ENCODE measurements at places on chromosomes 11 and 22.

DNA sequence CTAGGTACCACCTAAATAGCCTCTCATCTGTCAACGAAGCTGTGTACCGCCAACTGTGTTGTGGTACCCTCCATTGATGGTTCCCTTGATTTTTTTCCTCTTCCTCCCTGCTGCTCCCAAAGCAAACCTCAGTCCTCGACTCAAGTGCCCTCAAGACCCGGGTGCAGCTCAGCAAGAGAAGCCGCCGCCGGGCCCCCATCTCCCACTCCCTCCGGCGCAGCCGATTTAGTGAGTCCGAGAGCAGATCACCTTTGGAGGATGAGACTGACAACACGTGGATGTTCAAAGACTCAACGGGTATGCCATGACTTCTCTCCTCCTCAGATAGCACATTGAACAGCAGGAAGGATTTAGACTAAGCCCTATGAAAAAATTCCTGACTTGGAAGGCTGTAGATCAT is 22.4 kb upstream of the CRYBB3 start:
- no peak for DNase-seq

DNA sequence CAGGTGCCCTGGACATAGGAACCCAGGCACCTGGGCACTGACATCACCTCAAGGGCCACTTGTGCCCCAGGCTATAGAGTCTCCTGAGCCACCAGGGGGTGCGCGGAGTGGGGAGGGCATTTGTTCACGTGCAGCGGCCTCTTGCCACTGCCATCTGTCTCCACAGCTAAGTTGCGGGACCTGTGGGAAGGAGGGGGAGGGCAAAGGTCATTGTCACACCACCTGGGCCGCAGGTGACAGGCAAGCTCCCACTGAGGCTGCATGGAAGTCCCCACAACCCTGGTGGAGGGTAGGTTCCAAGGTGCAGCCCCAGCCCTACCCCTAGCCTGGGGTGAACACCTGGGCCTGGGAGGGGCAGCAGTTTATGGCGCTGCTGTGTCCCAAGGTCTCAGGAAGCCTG is 79.5 kb downstream of the PIWIL3 start:
- no peak for DNase-seq

- no peak for DNase-seq
These were observed 3.4 kb upstream of the LDHC start for GRCh38 chr11:18408558-18409291.

- no peak for DNase-seq
These were observed 256.4 kb downstream of the NTM start for GRCh38 chr11:131626788-131627187.

DNA sequence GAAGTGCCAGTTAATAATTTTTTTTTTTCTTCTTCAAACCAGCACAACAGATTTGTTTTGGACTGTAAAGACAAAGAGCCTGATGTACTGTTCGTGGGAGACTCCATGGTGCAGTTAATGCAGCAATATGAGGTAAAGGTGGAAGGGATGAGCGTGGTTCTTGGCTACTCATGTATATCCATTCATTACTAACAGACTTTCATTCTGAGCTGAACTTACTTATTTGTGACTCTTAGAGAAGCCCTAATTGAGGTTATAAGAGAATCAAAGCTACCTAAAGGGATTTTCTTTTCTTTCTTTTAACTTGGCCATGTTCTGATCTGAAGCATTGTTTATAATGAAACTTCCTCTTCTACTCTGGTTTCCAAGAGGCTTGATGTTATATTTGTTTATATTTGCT is 15.8 kb downstream of the PAFAH1B2 start:
- DNase-seq: no peak

GRCh38 chr11:3193373-3194015 is 25.1 kb downstream of the MRGPRG start:
- no peak for DNase-seq

DNA sequence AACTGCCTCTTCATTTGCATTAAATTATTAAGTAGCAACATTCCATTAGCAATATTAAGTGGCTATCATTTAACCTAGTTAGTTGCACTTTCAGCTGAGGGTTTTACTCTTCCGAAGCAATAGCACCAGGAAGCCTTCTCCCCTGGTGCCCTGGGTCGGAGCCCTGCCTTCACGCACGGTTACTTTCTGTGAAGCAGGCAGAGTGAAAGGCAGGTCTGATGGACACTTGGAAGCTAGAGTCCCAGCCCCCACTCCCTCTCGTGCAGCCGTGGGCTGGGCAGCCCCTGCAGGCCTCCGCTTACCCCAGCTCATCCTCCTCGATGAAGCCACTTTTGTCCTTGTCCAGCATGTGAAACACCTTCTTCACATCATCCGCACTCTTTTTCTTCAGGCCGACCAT is 2.0 kb downstream of the PVALB start:
- no peak for DNase-seq

DNA sequence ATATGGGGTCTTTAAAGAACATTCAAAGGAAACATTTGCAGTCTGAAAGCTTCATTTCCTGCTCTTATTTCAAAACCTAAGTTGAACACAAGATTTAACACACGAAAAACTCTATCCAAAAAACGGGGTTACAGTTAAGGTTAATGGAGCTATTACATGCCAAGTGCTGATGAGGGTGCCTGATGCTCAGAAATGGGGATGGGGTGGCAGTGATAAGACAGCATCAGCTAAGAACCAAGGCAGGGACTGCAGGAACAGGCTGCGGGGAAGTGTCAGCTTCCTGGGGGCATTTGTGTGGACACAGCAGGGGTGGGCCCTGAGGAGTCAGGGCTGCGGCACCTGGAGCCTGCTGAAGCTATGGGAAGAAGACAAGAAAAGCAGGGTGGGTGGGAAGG is 12.2 kb downstream of the DGCR2 start:
- DNase-seq: no peak

DNA sequence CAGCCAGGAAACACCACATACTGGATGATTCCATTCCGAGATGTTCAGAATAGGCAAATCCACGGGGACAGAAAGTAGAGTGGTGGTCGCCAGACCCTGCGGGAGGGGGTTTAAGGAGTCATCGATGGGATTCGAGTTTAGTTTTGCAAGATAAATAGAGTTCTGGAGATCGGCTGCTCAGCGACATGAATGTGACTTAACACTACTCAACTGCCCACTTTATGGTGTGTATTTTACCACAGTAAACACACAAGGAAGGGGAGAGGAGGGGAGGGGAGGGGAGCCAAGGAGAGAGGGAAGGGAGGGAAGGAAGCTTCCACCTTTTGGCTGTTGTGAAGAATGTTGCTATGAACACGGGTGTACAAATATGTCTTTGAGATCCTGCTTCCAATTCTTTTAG is 10.4 kb upstream of the ARHGAP8 start:
- DNase-seq: no peak

DNA sequence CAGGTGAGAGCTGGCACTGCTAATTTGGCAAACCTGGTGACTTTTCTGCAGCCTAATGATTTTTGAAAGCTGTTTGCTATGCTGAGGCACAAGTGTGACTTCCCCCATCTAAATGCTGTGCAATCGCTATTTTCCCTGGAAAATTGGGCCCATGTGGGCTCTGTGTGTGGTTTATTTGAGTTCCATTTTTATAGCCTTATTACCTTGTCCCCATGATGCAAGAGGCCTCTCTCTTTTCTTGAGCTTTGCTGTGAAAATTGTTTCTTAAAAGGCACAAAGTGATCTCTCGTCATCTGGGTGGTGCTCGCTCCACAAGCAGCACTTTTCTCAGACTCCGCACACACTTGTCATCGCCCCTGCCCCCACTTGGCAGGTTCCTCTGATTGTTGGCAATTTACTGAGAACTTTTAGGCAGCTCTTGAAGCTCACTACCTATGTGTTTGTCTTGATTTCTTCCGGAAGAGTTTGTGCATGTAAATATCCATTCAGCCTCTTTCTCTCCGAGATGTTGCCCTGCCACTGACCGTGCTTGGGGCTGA is 24.9 kb downstream of the BMAL1 start:
- DNase-seq: no peak

- DNase-seq: no peak
These were observed 8.9 kb downstream of the TUB start for GRCh38 chr11:8089791-8090510.

DNA sequence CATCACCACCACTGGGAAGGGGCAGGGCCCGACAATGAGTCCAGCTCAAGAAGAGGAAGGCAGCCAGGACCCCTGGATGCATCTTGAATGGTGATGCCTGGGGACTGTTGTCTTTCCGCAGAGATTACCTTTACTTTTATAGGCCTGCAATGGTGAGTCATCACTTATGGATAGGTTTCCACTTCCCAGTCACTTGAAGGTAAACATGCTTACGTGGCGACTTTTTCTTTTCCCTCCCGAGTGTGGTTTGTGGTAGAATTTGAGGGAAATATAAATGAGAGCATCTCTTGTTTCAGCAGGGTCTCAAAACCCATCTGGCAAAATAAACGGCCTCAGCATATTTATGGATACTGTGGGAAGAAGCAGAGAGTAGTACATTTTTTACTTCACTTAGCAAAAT is at the start of gene MMP13:
MMP13 (minus strand) TSS at position 109 of the 400 bp plus-strand sequence; CDS start at position 82, 27 bp downstream.
- no peak for DNase-seq

GRCh38 chr11:88603091-88603867 is 265.7 kb upstream of the CTSC start:
- DNase-seq: peak; percentile 14

DNA sequence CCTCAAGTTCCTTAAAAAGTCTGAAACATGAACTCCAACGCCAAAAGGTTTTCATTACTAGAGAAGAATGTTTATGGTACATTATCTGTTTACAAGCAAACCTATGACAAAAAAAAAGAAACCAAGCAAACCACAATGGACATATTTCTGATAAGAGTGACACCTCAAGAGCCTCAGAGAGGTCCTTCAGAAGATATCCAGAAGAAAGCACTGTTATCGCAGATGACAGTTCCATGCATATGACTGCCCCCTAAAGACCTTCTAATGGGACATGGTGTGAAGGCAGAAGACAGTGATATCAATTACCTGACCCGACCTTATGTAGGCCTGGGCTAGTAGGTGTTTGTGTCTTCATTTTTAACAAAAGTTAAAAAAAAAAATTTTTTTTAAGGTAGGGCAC is 3.1 kb downstream of the HDHD5 start:
- DNase-seq: no peak

DNA sequence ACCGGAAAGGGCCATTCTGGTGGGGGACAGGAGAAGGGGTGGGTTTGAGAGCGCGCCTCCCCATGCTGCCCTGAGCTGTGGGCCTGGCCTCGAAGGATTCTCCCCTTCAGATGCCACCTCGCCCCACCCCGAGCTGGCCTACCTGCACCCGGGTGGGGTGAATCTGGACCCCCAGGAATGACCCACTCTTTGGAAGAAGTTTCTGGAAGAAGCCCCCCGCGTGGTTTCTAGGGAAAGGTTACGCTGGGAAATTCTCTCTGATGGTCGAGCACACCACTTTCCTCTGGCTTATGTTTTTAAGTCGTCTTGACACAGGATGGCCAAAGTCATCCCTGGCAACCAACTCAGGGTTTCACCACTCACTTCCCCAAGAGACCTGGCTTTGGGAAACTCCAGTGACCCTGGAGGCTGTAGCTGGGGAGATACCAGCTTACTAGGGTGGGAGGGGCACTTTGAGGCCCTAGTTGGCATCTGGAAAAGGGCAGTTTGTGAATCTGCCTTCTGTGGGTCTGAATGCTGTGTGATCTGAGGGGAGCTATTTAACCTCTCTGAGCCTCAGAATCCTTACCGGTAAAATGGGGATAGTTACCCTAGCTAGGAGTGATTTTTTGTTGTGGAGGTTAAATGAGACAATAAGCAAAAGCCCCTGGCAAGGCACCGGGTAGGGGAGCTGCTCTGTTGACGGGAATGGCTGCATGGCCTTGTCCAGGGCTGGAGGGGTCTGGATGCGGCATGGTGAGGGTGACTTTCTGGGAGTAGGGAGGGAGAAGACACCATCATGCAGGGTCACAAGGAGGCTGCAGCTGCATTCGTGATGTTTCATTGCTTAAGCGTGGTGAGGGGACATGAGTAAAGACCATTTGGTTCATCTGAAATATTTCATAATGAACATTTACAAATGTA is 45.3 kb upstream of the ACCSL start:
- DNase-seq: no peak

DNA sequence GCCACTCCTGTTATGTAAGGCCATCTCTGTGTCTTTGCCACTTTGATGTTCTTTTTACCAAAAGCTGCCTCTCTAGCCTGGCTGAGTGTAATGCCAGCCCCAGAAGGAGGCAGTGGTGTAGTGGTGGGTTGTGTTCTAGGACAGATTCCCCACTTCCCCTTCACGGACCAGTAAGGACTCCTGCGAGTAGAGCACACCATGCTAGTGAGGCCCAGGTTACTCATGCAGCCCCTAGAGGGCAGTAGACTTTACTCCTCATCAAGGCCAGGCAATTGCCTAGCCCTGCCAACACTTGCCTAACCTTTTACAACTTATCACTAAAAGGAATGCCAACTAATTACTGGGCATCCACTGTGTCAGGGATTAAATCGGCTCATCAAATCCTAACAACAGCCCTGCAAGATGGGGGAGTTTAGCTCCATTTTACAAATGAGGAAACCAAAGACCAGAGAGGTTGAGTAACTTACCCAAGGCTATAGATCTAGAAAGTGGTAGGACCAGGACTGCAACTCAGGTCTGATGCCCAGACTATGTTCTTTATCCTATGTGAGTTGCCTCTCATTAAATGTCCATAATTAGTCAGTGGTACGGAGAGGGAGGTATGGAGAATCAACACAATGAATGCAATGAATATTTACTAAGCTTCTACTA is 75.3 kb downstream of the APIP start:
- DNase-seq: no peak

DNA sequence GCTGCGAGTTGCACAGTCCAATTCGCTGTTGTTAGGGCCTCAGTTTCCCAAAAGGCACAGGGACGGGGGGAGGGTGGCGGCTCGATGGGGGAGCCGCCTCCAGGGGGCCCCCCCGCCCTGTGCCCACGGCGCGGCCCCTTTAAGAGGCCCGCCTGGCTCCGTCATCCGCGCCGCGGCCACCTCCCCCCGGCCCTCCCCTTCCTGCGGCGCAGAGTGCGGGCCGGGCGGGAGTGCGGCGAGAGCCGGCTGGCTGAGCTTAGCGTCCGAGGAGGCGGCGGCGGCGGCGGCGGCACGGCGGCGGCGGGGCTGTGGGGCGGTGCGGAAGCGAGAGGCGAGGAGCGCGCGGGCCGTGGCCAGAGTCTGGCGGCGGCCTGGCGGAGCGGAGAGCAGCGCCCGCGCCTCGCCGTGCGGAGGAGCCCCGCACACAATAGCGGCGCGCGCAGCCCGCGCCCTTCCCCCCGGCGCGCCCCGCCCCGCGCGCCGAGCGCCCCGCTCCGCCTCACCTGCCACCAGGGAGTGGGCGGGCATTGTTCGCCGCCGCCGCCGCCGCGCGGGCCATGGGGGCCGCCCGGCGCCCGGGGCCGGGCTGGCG is at the start of gene BCR:
BCR (plus strand) TSS at position 209 of the 592 bp plus-strand sequence. CDS start 452 bp downstream, outside the sequence.
- no peak for DNase-seq
